ENCODE measurements at places on chromosomes 12 and 14.

DNA sequence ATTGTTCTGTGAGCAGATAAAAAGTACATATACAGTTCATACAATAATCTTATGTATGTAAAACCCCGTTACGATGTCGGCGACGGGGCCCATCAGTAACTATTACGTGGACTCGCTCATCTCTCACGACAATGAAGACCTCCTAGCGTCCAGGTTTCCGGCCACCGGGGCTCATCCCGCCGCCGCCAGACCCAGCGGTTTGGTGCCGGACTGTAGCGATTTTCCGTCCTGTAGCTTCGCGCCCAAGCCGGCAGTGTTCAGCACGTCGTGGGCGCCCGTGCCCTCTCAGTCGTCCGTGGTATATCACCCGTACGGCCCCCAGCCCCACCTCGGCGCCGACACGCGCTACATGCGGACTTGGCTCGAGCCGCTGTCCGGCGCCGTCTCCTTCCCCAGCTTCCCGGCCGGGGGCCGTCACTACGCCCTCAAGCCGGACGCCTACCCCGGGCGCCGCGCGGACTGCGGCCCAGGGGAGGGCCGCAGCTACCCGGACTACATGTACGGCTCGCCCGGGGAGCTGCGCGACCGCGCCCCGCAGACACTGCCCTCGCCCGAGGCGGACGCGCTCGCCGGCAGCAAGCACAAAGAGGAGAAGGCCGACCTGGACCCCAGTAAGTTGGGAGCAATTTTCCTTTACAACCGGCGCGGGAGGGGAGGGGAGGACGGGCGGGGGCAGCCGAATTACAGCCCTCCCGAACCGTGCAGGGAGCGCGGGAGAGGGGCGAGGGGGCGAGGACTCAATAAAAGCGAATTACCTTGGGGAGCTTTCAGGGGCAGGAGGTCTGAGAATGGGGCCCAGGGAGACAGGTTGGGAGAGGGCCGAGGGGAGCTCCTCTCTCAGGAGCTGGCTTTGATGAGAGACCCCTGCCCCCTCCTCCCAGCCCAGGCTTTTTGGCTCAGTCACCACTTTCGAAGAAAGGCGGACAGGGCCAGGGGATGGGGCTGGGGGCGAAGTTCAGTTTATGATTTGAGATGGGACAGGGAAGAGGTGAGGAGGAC lies at the start of gene HOXC9:
Gene HOXC9 (plus strand): TSS at position 46 of the 999 bp plus-strand sequence. CDS start 28 bp downstream, at position 74.
- peak; percentile 50 for DNase-seq

GRCh38 chr14:73287071-73287470 lies 49.8 kb downstream of the PAPLN start:
- no peak for DNase-seq

DNA sequence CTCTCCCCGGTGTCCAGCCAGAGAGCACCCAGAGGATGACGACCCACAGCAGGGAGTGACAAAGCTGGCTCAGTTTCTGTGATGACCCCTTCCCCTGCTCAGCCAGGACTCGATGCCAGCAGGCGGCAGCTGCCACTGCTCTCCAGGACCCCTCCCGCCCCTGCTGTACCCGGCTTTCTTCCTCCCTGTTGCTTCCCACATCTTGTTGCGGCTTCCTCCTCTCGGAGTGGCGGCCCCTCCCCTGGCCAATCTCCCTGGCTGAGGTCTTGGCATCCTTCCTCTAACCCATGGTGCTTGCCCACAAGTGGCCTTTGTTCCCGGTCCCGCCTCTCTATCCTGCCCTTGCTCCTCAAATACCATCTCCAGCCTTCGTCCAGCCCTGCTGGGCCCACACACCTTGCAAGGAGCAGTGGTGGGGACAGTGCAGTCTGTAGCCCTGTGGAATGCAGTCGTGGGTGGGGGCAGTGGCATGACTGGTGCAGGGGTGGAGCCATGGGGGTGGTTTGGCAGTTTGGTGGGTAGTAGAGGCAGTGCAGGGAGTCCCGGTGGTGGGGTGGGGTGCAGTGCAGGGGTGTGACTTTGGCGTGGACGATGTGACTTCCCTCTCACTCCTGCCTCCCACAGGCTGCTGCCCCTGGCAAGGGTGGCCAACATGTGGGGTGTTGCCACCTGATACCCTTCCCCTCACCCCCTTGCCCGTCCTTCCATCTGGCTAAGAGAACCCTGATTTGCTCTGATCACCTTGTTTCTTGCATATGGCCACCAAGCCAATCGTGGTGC lies 16.3 kb upstream of the BEGAIN start:
- no peak for DNase-seq

DNA sequence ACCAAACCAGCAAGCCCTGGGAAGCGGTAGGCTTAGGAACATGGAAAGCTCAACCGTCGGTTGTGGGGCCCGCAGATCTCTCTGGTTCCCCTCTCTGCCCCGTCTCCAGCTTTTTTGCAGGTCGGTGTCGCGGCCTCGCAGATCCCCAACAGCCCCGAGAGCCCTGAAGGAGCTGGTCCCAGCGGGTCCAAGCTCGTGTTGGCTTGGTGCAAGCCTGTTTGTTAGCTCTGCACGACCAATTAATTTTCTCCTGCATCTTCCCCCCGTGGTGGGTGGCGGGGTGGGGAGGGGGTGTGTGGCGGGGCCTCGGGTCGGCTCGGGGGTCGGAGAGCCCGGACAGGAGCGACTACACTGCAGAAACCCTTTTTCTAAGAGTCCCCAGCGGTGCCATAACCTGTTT lies 449 bp upstream of the SLC24A4 start:
- DNase-seq = no peak

- no peak for DNase-seq
Measured at GRCh38 chr14:63542231-63542999, 762 bp downstream of the PPP2R5E start.

DNA sequence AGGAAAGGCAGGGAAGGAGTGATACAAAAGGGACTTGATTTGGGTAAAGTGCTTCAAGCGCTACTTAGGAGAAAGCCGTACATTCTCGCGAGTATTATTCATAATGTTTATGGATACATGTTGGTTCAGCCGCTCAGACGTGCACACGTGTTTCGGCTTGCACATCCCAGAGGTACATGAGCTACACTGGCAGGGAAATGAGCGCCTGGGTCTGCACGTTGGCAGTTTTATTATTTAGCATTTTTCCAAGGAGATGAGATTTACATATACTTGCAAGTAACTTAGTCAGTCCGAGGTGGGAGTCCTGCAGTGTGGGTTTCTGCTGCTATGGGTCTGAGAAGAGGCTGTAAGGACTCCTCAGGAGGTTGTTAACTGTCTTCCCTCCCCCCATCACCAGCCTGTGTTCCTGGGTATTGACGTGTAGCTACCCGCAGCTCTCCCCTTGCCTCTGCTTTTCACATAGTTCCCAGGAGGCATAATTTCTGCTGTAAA lies 1.5 kb downstream of the PRKCH start:
- DNase-seq = peak; percentile 12

DNA sequence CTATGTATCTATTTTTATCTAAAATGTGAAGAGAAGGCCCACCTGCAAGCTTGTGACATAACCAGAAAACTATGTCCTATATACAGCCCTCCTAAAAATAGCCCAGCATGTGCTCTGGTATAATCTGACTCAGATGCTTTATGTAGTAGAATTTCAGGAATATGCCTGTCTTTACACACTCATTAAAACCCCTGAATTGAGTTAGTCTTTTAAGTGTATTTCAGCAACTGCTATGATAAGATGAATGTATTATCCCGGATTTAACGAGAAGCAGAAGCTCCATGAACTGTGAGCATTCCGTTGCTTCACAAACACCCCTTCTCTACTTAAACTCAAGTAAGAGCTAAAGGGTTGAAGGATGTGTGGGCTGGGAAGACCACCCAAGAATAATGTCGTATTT lies 89.9 kb upstream of the PRICKLE1 start:
- no peak for DNase-seq

DNA sequence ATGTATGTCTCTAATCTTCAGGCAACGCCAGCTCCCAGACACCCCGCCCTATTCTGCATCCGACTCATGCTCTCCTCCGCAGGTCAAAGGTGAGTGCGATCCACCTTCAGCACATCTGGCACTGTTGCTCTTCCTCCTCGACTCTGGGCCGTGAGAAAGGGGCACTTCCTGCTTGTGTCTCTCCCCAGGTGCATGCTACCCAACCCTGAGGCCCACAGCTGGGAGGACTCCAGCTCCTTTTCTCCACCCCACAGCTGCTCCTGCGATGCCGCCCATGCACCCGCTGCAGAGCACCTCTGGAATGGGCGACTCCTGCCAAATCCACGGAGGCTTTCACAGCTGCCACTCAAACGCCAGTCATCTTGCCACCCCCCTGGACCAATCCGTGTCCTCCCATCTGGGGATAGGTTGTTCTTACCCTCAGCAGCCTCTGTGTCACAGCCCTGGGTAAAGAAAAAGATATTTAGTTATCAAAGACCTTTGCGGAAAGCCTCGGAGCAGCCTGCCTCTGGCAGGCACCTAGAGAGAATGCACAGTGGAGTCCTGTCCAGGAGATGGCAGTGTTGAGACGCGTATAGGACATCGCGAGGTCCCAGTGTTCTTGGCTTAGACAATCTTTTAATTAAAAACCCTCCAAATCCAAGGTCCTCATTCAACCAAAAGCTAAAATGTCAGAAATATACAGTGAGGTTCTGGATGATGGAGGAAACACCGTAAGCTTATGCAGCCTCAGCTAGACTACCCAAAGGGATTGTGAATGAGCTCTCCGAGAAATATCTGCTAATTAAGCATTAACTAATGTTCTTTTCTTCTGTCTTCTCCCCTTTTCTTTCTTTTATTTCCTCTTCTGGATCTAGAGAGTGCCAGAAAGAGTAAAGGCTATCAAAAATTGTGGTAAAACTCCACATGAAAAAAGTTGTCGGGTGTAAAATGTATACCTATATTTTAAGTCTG lies 54.3 kb downstream of the MYRFL start:
- DNase-seq = peak; percentile 78

DNA sequence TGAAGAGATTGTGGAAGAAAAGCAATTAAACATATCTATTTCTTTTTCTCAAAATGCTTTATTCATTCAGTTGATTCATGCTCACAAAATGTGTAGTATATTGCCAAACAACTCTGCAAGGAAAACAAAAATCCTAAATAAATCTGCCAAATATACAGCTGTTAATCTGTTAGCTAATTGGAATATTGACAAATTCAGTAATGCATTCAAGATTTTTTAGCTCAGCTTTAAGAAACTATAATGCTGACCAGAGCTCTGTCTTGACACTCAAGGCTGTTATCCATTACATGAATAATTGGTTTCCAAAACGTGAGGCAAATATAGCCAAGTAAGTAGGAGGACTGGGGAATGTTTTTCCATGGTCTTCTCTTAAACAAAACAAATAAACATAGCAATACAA lies 146.8 kb downstream of the TMTC2 start:
- no peak for DNase-seq

DNA sequence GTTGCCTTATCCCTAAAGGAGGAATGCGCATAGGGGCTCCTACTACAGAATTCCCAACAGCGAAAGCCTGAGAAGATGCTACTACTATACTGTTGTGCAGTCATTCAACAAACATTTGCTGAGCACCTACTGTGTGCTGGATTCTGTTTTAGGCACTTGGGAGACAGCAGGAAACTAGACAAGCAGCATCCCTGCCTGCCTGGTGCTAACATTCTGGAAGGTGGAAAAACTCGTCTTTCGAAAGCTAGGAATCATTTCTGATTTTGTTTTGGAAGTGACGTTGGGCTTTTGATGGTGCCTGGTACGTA lies 131.5 kb upstream of the NCOR2 start:
- DNase-seq = no peak

DNA sequence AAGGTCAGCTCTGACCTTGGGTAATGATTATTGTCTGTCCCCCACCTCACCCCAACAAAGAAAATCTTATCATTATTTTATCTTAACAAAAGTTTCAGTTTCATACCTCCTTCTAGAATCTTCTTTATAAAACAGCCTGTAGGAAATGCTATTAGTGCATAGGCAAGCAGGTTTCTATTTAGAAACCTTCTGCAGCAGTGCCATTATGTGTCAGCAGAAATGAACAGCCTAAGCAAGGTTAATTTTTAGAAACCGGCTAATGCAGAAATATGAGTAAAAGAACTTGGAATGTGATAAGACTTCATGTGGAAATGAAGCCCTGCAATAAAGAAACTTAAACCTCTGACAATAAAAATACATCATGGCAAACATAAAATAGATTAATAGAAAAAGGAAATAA lies 814.4 kb downstream of the FSCB start:
- no peak for DNase-seq

DNA sequence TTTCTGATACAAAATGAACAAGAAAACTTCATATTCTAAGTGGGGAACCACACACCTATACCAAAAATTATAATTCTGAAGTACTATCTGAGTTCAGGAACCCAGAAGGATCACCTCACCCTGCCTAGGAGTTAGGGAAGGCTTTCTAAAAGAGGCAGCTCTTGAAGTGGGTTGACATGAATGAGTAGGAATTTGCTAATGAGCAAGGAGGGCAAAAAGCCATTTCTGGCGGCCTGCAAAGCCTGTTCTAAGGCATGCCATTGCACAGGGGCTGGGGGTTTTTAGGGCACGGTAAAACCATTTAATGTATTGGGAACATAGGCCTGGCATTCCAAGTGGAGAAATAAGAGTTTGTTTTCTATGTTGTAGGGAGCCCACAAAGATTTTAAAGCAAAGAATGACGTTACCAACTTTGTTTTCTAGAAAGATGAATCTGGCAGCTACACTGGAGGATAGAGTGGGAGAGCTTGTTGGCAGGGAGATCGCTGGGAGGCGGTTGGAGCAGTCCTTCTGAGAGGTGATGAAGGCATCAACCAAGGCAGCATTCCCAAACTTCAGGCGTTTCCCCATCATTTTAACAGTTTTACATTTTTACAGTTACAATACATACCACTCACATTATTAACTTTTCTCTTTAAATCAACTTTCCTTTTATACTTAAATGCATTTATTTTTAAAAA lies 14.1 kb downstream of the IFT43 start:
- no peak for DNase-seq

DNA sequence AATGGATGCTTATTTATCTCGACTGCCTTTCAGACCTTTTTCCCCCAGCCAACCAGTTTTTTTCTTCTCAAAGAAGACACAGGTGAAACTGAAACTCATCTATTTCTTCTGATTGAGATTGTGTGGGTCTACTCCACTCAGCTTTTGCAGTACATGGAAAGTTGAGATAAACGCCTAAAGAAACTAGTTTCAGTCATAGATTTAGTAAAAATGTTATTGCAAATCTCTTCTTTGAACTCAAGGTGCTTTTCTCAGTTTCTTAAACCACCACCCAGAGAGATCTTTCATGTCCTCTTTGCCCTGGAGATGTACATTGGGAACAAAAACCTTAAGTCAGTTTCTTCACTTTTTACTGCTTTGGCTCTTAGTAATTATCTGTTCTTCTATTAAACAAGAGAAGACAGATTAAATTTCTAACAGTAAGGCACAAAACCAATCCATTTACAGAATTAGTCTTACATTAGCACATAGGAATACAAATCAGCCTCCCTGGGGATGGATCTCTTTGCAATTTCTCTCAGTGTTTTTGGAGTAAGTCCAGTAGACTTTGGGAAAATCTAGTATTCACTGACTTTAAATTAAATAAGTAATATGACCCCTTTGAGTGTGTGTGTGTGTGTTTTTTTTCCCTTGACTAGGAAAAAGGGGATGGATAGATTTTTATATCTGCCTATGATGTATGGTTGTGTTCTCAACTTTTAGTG lies 11.6 kb downstream of the FBXW8 start:
- DNase-seq = no peak

GRCh38 chr14:70779667-70780066 lies 29.6 kb downstream of the MAP3K9 start:
- DNase-seq = no peak

- no peak for DNase-seq
Measured at GRCh38 chr14:100566119-100566518, 21.1 kb downstream of the BEGAIN start.

GRCh38 chr14:91305650-91306431 lies 61.3 kb upstream of the GPR68 start:
- no peak for DNase-seq
